ENCODE measurements at places on chromosomes 12 and 14.

DNA sequence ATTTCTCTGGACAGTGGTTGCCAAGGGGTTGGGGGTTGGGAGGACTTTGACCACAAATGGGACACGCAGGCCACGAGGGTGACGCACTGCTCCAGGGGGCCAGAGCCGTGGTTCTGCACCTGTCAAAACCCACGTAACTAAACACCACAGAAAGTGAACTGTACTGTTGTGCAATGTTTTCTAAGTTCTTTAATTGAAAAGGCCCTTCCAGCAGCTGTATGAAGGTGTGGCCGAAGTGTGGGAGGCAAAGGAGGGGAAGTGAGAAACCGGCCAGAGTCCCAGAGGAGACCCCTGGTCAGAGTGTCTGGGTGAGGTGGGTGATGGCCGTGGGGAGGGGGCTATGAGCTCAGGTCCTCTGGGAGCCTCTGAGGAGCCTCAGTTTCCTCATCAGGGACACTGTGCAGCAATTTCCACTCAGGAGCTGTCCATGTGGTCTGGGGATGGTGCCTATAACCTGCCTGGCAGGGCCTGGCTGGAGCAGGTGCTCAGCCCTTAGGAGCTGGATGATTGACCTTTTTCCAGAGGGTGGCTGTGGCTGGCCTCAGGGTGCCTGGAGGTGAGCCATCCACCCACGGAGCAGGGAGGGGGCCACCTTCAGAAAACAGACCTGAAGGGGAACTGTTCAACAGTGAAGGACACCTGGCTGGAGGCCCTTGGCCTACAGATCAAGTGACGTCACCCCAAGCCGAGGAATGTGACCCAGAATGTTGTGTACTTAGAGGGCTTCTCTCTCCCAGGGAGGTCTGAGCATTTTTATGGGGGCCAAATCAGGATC lies 9.8 kb upstream of the BDKRB2 start:
- no peak for DNase-seq

DNA sequence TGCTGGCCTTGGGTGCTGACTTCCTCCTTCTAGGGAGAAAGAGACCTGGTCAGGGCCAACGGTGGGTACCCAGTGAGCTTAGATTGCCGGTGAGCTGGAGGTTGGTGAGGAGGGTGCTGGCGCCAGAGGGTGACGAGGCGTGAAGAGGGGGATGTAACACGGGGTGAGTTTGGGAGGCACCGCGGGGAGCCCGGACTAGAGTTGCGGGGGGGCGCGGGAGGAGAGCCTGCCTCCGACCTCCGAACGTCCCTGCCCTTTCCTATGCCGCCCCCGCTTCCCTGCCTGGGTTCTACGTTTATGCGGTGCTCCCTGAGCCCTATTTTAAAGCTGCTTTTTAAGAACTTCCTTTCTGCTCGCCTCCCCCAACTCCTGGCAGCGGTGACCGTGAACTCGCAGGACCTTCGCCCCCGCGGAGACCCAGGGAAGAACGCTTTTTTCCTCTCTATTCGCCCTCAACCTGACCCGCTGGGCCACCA lies 18.6 kb downstream of the OR6S1 start:
- DNase-seq, result no peak

GRCh38 chr12:104769144-104769561 lies 188.9 kb downstream of the SLC41A2 start:
- no peak for DNase-seq

- no peak for DNase-seq
These were observed 104.7 kb downstream of the ST8SIA1 start for GRCh38 chr12:22229652-22230279.

- no peak for DNase-seq
These were observed 64.8 kb downstream of the HELB start for GRCh38 chr12:66367015-66367667.

GRCh38 chr12:3189282-3189681 lies 112.1 kb downstream of the TSPAN9 start:
- DNase-seq, result no peak

GRCh38 chr14:99955826-99956455 lies 109.3 kb upstream of the EVL start:
- no peak for DNase-seq

GRCh38 chr14:24880689-24881088 lies 169.3 kb downstream of the STXBP6 start:
- no peak for DNase-seq

DNA sequence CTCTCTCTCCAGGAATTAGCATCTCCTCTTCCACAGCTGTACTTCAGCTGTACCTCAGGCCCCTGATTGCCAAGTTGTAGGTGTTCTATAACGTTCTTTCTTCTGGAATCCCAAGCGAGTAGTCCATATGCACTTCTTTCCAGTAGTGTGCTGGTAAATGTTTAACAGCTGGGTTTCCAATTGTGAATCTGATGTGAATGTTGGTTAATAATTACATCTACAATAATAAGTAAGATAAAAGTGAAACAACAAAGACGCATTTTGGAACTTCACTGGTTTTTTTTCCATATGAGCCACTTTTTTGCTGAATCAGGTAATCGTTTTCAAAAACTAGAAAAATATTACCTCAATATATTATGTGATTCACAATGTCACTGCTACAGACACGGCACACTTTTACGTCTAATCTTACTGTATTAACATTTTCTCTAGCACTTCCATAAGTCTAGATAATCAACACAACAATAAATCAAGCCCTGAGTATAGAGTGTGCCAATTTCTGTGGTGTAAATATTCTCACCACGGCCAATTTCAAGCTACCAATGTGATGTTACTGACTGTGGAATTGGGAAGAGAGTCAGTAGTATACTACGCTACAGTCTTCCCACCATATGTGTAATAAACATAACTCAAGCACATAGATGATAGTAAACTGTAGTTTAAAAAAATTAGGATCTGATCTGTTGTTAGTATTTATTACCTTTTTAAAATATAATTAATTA lies 113.0 kb downstream of the ZFP36L1 start:
- no peak for DNase-seq

GRCh38 chr12:49066120-49066519 lies 3.7 kb downstream of the RHEBL1 start:
- no peak for DNase-seq

DNA sequence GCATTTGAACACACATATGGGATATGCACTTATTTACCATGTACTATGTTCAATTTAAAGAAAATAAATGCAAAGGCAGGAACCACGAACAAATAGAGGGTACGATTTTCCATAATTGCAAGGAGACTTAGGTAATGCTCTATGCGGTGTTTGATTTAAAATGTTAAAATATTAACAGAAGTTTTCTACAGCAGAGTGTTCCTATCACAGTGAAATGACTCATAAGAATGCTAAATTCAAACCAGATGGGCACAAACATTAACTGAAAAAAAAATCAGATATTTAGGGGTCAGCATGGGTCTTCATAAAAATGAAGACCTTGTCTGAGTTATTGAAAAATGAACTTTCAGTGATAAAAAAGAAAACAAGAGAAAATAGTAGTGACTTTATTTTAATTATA lies 65.4 kb downstream of the LLPH start:
- DNase-seq, result no peak

DNA sequence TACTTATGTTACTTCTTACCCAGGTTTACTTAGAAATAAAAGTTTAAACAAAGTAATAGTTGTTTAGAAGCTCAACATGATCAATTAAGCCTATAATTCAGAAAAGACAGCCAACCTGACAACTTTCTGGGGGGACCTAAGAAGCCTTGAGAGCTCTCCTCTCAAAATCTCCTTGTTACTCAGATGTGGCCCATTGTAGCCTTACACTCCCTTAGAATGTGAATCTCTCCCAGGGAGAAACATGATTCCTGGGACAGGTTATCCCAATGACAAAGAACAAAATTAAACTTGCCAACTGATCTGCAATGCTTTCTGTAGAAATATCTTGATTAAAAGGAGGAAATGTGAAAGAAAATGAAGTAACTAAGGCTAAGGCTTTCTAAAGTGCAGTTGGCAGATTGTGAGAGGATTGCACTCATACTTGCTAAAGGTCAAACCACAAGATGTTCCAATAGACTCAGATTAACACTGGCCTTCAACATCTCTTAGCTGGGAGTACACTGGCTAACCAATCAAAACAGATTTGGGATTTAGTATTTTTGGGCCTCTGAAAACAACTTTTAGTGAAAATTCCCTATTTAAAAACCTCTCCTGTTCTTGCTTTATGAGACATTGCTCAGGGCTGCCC lies 72.3 kb upstream of the TMX1 start:
- DNase-seq, result no peak

DNA sequence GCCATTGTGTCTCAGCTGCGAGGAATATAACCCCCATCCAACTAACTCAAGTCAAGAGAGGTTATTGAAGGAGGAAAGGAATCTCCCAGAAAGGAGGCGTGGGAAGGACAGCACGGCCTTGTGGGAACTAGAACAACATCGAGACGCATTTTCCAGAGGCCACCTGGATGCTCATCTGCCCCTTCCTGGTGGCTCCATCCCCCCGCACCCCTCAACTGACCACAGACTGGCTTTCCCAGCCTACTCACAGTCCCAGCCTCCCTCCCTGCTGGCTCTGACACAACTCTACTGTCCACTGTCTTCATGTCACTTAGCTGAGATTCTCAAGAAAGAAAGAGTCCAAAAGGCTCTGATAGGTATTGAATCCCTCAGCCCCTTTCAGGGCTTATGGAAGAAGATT lies 66.0 kb upstream of the CLMN start:
- no peak for DNase-seq

DNA sequence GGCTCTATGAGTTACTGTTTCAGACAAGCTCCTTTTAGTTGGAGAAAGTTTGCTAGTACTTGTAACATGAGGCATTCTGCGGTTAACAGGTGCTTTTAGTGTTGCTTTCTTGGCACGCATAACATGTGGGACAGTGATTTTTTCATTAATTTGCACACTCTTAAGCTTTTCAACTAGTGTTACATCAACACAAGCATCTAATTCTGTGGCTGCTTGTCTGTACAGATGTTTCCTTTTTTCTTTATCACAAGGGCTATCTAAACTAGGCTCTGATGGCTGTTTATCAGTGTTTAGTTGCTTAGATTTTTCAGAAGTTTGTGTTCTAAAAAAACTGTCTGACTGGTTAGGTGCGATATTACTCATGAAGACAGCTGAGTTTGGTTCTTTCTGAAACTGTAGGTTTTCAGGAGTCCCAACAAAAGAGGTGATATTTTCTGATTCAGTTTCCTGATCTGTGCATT lies 120.1 kb downstream of the RALGAPA1 start:
- DNase-seq, result no peak

GRCh38 chr12:116138781-116139180 lies 138.7 kb downstream of the MED13L start:
- DNase-seq, result no peak

- DNase-seq, result no peak
These were observed 122.0 kb downstream of the TMEM117 start for GRCh38 chr12:43957732-43958372.

DNA sequence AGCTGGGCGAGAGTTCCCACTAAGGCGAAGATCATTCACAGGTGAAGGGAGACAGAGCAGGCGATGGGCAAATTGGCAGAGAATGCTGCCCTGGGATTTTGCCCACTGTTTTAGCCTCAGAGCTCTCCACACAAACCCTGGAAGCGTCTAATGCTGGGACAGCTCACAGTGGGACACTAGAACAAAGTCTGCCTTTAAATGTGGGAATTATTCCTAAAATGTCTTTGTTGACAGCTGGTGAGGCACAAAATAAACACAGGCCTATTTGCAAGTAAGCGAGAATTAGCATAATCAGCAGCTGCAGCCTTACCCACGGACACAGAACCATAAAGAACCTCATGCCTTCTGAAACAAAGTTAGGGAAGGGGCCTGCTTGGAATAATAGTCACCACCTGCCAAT lies 824.5 kb downstream of the AACS start:
- peak; percentile 6 for DNase-seq

GRCh38 chr14:93046705-93047050 lies 69.0 kb downstream of the ITPK1 start:
- no peak for DNase-seq

DNA sequence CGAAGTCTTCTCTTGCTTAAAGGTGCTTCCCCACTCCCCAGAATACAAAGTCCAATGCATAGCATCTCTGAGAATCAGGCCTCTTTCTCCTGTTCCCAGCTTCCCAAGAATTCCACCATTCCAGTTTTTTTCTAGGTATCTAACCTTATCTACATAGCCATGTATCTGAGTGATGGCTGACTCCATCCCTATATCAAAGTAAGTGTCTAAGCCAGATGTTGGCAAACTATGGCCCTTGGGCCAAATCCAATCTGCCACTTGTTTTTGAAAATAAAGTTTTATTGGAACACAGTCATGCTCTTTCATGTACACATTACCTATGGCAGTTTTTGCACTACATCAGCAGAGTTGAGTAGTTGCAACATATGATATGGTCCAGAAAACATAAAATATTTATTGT lies 129.6 kb downstream of the LLPH start:
- no peak for DNase-seq

GRCh38 chr12:47085815-47086252 lies 6.1 kb upstream of the AMIGO2 start:
- no peak for DNase-seq

- no peak for DNase-seq
These were observed 16.8 kb downstream of the ERO1A start for GRCh38 chr14:52678591-52678990.

DNA sequence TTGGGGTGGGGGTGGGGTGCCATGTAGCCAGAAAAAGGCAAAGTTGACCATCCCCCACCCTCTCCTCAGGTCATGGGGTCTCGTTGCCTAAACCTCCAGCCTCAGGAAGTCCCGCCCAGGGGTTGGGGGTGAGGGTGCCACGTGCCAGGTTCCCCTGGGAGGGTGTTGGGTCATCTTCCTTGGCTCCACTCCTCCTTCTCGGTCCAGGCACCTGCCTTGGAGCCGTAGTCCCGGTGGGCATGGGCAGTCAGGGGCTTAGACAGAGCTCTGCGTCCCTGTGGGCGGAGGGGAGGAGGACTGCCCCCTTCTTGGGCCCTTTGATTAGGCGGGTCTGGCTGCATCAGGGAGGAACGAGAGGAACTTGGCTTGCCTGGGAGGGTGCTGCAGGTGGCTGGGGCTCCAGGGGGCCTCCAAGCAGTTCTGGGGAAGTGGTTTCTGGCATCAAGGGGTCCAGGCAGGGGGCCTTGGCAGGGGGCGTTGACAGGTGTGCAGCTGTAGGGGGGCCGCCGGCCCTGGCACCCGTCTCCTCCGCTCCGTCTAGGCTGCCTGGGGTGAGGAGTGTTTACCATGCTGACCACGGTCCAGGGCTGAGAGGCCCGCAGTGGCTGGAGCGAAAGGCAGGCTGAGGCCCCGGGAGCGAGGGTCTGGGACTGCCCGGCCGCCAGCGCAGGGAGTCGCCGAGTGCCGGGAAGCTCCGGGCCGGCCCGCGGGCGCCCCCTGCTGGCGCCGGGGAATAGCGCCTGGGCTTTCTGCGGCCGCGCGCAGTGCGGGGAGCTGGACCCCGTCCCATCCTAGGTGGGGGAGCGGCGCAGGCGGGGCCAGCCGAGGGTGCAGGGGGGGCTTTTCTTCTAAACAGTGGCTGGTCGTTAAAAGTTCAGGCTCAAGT lies 7.9 kb downstream of the SETD1B start:
- DNase-seq, result no peak

GRCh38 chr12:116320791-116321217 lies 43.3 kb upstream of the MED13L start:
- no peak for DNase-seq

DNA sequence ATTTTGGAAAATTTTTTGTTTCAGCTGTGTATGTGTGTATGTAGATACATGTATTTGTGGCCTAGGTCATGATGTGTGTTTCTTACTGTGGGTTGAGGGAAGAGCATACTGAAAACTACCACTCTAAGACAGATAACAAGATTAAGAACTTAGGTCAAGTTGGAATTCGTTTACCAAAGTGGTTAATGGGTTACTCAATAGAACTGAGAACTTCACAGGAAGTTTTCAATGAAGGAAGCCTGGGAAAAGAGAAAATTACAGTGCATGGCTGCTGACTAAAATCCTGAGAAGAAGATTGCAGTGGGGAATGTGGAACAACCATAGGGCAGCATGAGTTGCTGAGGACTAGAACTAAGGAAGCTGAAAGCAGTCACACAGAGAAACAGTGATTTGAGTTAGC lies 21.4 kb upstream of the FOXG1 start:
- no peak for DNase-seq
